ENCODE measurements at places on chromosomes 16 and 17.

- DNase-seq: no peak
Observed at GRCh38 chr17:56536766-56537165, 56.7 kb upstream of the NOG start.

- DNase-seq: no peak
Observed at GRCh38 chr16:57755061-57755684, 19.6 kb downstream of the KATNB1 start.

DNA sequence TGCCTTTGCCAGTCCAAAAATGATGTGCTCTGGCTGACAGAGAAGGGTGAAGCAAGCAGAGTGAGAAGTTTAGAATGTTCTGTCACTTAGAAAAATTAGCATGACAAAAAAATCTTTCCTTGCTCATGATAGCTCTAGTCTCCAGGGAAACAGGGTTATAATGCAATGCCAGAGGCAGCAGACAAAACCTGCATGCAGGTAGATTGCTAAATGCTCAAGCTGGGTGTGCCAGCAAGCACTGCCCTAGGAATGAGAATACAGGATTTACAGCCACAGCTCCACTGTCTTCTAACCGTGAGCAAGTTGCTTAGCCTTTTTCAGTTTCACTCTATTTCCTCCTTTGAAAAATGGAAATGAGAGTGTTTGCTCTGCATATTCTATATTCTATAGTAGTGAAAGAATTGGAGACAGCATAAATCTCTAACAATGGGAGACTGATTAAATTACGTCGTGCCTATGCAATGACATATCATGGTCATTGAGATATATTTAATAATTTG is 516.6 kb upstream of the C16orf82 start:
- no peak for DNase-seq

GRCh38 chr16:86740906-86741799 is 162.8 kb downstream of the FOXL1 start:
- DNase-seq: no peak

DNA sequence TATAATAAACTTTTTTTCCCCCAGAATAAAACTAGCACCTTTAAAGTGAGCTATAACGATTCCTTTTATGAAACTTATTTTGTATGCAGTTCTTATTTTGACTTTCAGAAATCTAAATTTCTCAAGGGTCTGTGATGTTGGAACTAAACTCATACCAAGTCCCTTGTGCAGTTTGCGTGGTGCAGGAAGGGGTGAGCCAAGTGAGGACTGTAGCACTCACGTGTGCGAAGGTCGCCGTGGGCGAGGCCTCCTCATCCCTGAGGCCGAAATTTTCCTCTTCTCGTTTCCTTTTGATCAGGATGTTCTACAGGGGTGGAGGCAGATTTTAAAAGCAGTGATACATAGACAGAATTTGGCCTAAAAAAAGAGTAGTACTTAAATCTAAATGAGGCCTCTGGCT is 73.7 kb downstream of the RPTOR start:
- DNase-seq: no peak

- no peak for DNase-seq
Observed at GRCh38 chr16:64138621-64139020, 983.2 kb downstream of the CDH11 start.

GRCh38 chr17:17126131-17127110 is 79.7 kb downstream of the PLD6 start:
- DNase-seq: no peak

DNA sequence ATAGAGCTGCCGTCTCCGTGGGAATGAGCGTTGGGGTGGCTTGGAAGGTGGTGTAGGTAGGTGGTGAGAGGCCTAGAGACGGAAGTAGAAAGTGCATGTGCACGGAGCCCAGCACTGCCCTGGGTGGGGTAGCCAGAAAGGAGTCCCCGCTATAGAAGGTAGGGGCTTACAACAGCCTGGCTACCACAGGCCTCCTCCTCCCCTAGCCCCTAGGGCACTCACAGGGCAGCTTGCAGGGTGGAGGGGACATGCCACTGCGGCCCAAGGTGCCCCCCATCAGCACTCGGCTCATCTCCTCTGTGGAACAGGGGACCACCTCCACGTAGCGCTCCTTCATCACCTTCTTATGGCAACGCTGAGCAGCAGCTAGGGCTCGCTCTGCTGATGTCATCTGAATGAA is 5.0 kb downstream of the ESRP2 start:
- no peak for DNase-seq

- no peak for DNase-seq
Observed at GRCh38 chr16:50878966-50879615, 137.2 kb downstream of the CYLD start.

Data from transverse colon (tissue), 4 donors.